ENCODE measurements at places on chromosomes 12 and 14.

DNA sequence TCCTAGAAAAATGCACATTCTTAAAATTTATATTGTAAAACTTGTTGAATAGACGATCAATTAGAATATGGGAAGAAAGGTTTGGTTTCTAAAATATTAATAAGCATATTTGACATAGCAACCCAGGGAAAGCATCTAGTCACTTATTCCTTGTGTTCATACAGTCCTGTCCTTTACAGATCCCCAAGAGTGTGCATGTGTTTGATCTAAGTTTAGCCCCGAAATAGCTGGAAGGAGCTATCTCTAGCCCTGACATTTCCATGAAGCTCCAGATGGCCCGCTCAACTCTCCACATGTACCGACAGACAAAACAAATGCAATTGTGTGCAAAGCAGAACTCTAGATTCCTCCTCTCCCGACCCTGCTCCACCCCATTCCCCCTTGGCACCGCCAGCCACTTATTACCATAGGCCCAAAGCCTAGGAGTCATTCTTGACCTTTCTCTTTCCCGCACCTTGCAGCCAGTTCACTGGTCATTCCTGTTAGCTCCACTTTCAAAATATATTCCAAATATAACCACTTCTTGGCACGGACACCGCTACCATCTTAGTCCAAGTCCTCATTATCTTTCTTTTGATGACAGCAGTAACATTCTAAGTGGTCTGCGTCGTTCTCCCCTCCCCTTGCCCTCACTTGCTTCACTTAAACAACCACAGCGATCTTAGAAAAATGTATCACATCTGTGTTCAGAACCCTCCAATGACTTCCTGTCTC is 45.4 kb upstream of the GZMB start:
- no peak for DNase-seq

- no peak for DNase-seq
These were observed 804 bp downstream of the GAPDH start for GRCh38 chr12:6534945-6535696.

DNA sequence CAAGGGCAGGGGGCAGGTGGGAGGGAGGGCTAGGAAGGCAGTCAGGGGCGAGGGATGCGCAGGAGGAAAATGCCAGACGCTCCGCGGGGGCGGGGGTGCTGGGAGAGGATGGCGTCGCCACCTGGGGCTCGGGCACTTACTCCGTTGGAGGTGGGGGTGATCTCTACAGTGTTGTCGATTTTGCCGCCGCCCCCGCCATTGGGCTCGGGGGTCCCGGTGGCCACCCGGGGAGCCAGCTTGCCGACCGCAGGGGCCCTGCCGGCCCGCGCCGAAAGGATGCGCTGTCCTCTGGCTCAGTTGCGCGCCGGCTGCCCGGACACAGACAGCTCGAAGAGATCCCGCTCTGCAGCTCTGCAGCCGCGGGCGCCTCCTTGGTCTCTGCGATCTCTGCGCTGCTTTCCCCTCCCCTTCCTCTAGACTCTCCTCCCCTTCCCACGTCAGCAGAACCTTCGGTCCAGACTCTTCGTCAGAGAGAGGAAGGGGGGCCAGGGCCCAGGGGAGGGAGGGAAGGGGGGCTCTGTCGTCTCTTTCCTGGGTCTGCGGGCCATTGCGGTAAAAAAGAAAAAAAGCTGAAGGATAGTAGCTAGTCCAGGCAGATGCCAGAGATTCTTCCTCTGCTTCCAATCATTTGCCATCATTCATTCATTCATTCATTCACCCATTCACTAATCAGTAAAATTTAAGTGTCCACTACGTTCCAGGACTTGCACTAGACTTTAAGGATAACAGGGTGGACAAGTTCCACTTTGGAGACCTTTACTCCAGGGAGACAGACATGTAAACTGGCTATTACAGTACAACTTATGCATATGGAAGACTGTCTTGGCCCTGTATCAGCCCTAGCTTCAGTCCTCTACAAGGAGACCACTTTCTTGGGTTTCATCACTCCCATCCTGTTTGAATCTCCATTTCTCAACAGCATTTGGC is at the start of gene SLC22A17:
Gene SLC22A17, minus strand, starts transcription at position 382 of the 927 bp plus-strand sequence.
- peak; percentile 52 for DNase-seq

DNA sequence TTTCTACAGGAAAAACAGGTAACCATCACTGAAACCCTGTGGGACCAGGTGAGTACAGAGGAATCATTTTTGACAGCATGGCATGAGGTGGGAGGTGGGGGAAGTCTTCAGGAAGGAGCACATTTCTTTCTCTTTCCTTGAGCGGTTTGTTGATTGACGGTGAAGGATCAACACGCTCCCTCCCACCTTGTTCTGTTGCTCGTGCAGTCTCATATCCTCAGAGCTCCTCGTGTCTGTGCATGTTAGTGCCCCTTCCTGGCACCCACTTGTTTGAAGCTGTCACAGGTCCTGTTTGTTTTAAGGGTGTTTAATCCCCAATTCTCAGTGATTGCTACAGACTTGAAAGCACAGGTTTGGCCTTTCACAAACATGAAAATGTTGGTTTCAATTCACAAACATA is 4.4 kb downstream of the C12orf54 start:
- DNase-seq = no peak

GRCh38 chr12:93178154-93178878 is 199.4 kb upstream of the NUDT4 start:
- DNase-seq = no peak

DNA sequence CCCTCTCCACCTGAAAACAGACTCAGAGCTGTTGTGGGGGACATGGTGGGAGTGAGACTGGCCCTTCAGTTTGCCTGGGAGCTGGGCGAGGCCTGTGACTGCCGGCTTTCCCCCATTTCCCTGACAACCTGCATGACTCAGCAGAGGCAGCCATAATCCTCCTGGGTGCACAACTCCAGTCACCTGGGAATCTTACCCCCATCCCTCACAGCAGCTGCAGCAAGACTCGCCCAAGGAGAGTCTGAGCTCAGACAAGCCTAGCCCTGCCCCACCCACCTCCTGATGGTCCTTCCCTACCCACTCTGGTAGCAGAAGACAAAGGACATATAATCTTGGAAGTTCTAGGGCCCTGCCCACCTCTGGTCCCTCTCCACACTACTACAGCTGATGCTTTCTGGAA is 207.3 kb upstream of the ARID2 start:
- no peak for DNase-seq

- DNase-seq = no peak
These were observed 93.6 kb downstream of the ARF6 start for GRCh38 chr14:49986343-49987014.

GRCh38 chr12:21054334-21054733 is 76.7 kb upstream of the SLCO1B1 start:
- DNase-seq = no peak

DNA sequence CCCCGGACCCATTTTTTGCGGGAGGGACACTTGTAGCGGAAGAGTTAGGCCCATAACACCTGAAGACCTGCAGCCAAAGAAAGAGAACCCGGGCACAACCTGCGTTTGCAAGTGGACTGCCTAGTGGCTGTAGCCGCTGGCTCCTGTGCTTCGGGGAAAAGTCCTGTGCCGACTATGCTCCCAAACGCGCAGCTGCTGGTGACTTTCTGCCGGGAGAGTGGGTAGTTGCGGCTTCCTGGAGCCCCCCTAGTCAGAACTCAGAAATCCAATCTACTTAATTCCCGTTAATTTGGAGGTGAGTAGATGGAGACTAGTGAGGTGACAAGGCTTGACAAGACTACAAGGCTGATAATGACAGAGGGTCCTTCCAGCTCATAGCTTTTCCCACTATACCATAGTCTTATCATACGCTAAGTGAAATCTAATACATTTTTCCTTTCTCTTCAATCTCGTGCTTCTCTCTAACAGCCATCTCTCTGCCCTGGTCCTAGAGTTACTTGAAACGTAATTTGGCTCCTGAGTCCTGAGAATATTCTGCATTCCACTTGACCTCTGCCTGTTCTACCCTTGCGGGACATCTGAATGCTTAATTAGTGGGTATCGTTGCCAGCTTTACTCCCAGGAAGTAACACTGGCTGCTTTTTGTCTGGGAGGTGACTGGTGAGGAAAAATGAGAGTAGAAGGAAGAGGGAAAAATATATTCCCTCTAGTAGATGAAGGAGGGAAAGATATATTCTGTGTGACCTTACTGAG is 556 bp downstream of the MTHFD1 start:
- peak; percentile 49 for DNase-seq

GRCh38 chr12:109762071-109762672 is 48.5 kb downstream of the FAM222A start:
- no peak for DNase-seq

DNA sequence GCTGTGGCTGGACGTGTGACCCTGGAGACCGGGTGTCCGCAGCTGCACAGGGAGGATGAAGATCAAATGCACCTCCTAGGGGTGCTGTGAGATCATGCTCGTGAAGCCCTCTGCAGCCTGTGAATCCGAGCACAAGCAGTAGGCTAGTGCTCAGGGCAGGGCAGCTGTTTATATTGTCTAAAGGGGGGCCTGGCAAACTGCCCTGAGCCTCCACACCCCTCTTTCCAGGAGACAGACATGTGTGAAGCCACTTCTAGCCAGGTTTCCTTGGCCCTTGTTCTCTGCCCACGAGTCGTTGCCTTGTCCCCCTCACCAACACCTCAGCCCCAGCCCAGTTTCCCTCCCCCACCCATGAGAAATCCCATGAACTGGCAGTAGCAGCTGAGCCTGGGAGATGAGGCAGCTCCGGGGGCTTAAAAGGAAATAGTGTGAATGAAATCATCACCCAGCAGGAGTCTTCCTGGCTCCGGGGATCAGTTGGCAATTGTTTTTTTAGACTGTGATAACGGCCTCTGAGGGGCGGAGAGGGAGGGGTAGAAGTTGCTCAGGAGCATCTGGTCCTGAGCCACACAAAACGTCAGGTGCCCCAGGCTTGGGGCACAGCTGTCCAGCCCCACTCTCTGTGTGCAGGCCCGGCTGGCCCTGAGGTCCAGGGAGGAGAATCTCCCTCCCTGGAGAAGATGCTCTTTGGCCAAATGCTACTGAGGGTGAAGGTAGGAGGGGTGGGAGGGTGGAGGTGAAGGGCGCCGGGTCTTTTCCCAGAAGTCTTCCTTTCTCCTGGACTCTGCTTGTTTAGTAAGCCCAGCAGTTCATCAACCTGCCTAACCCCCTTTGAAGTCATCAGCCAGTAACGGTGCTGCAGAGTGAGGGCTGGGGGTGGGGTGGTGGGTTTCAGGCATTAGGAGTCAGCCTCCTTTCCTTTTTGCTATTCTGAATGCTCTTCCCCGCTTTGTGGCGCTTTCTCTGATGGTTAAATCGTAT is 4.0 kb downstream of the FGF6 start:
- DNase-seq = no peak

DNA sequence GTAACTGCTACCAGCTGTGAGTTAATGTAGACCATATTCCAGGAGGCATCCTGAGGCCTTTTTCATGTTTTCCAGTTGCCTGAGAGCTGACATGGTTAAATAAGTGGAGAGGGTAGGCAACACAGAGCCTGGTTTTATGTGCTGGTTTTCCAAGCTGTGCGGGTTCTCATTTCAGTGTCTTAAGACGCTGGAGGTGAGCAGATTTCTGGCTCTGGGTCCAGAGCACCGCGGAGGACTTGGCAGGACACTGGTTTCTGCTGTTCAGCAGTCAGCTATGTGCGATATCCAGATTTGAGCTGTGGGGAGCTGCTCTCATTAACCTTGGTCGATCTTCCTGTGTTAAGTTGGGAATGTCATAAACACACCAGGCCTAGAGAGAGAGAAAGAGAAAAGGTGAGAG is 680.8 kb downstream of the BCL11B start:
- DNase-seq = no peak

GRCh38 chr12:121159467-121160307 is 27.0 kb downstream of the P2RX7 start:
- no peak for DNase-seq

DNA sequence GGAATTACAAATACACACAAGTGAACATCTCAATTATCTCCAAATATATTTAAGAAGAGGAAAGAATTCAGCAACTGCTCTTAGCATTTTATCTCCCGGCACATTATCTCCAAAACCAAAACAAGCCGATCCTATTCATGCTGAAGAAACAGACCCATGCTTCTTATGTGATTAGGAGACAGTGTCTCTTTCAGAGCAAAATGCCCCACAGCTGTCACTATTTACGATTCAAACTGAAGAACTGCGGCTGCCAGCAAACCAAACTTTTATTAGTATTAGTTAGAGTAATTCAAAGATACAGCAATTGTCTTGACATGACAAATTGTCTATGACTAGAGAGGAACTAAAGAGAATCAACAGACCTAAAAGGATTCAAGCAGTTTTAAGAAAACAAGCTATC is 79.4 kb downstream of the SETD3 start:
- DNase-seq = no peak

GRCh38 chr14:104470588-104470987 is 109.0 kb upstream of the C14orf180 start:
- DNase-seq = no peak

DNA sequence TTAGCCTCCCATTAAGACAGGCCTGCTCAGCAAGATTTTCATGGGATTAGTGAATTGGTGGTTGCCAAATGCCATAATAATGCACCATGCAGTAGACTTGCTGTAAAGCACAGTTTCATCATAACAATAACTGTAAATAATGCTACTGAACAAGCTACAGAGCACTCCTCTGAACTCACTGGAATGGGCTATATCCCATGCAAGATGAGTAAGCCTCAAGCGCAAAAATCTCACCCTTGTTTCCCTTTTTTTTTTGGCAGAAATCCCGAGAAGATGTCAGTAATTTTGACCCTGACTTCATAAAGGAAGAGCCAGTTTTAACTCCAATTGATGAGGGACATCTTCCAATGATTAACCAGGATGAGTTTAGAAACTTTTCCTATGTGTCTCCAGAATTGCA is 145.9 kb upstream of the HIF1A start:
- DNase-seq = no peak

DNA sequence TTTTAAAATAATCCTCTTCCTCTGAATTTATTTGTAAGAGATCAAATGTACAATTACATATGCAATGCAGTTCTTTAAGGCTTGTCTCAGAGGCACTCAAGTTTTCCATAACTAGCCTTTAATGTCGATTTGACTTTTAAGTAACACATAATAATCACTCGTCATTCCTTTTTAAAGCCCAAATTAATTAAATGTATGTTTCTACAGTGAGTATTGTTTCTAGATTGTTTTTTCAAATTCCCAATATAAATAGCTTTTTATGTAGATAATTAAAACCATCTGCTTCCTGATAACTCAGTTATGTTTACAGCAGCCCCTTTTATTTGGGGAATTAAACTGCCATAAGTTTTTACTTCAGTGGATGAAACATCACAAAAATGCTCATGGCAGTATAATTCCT is 185.1 kb downstream of the ETNK1 start:
- DNase-seq = no peak

DNA sequence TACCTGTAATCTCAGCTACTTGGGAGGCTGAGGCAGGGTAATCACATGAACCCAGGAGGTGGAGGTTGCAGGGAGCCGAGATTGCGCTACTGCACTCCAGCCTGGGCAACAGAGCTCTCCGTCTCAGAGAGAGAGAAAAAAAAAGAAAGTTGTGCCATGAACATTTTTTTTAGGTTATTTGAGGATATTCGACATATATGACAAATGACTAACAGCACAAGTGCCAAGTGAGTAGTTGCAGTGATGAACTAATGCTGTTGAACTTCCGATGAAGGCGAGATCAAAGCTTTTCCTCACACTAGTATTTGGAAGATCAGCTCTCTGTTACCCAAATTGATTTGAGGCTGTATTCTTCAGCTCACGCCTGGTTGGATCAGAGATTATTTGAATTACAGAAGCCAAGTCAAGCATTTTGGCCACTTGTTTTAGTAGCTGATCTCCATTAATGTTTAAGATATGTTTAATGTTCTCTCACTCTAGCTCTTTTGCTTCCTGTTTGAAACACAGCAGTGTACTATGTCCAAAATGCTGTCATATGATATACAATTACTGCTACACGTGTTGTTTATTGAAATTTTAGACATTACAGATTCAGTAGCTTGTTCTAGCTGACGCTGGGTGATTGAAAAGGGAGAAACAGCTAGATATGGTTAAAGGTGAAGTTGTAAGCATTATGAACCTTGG is 43.4 kb downstream of the WDR20 start:
- no peak for DNase-seq

GRCh38 chr12:32522331-32523221 is 123.2 kb downstream of the FGD4 start:
- DNase-seq = no peak
